ENCODE measurements at places on chromosomes 12 and 14. TPM values are rescaled to one million over a fixed set of nuclear protein-coding genes. Genes with fewer than 3 reads are reported as not detected.

DBX2 gene
- total RNA-seq: not detected

GRCh38 chr14:38992067-38992844, 110.8 kb downstream of the SEC23A start:
- no peaks in the 10 kb centered on the region for H3K36me3 ChIP-seq
- no peak overlapping the region for H3K27ac ChIP-seq
- H3K4me1 ChIP-seq: peaks cover 16% of the 10 kb centered on the region

DNA sequence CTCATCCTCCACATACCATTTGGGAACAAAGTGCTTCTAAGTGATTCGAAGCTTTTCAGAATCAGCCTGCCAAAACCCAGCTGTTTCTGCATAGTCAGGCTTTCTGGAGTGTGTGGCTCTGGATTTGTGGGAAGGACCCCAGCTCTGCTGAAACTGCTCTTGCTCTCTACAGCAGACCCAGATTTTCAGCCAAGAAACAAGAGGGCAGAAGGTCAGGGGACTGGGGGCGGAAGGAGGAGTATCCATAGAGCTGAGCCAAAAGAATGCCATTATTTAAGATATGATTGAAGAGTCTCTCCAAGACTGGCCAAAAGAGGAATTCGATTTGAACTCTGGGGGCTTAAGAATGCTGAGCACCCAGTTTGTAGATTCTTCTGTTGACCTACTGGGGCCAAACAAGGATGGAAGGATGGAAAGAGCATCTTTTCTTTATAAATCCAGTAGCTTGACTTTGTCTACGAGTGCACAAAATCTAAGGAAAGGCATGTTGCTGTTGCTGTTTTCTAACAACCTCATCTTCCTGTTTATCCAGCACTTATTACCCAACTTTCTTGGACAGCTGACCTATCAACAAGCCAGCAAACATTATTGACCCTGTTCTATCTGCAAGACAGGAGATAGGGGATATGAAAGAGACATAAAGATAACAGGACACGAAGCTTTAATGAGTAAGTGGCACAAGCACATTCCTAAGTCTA, 29.2 kb downstream of the FBLN5 start:
- no peak overlapping the region for H3K4me3 ChIP-seq
- peak overlapping the region; percentile 48 for H3K27ac ChIP-seq
- DNase-seq: no peak

C12orf50 gene
- total RNA-seq: not detected

DNA sequence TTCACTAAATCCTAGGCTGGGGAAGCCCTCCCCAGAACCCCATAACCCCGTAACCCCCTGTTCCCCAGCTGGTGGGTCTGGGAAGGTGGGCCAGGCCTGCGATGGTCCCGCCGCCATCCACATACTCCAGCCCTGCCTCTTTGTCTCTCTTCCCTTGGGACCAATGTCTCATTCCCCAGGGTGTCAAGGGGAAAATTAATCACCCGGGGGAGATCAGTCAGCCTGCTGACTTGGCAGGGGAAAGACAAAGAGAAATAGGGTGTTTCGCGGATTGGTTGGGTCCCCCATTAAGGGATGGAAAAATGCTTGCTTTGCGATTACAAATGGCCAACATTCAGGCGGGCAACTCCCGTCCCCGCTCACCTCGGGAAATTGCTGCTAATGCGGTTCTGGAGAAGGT, 60.6 kb upstream of the LHX5 start:
- no peak for DNase-seq
- H3K27ac ChIP-seq: no peak overlapping the region
- H3K36me3 ChIP-seq: no peaks in the 10 kb centered on the region
- no peaks in the 10 kb centered on the region for H3K4me1 ChIP-seq
- peaks cover 12% of the 10 kb centered on the region for H3K27me3 ChIP-seq
- H3K4me3 ChIP-seq: no peak overlapping the region

DNA sequence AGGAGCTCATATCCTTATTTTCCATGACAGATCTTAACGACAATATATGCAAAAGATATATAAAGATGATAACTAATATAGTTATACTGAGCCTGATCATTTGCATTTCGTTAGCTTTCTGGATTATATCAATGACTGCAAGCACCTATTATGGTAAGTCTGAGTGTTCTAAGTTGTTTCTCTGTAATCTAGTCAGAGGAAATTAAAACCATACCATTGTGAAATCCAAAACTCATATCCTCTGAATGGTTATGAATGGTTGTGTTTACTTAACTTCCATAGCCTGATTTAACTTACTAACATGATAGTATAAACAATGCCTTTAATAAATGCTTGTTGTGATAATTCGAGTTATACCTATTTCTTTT, 760 bp downstream of the TMEM19 start:
- H3K4me1 ChIP-seq: peaks cover 12% of the 10 kb centered on the region
- H3K27ac ChIP-seq: peak overlapping the region; percentile 88
- no peaks in the 10 kb centered on the region for H3K27me3 ChIP-seq

GRCh38 chr14:81423504-81423903, 23.4 kb upstream of the STON2 start:
- H3K27ac ChIP-seq: peak overlapping the region; percentile 10
- H3K27me3 ChIP-seq: no peaks in the 10 kb centered on the region
- DNase-seq: no peak
- H3K4me3 ChIP-seq: no peak overlapping the region

ERBB3 gene
- 96.7 TPM for total RNA-seq

GRCh38 chr12:54562750-54563356, 13.5 kb downstream of the PDE1B start:
- peaks cover 31% of the 10 kb centered on the region for H3K4me1 ChIP-seq
- no peaks in the 10 kb centered on the region for H3K36me3 ChIP-seq
- peaks cover 6% of the 10 kb centered on the region for H3K27me3 ChIP-seq
- no peak overlapping the region for H3K4me3 ChIP-seq
- DNase-seq: no peak

DNA sequence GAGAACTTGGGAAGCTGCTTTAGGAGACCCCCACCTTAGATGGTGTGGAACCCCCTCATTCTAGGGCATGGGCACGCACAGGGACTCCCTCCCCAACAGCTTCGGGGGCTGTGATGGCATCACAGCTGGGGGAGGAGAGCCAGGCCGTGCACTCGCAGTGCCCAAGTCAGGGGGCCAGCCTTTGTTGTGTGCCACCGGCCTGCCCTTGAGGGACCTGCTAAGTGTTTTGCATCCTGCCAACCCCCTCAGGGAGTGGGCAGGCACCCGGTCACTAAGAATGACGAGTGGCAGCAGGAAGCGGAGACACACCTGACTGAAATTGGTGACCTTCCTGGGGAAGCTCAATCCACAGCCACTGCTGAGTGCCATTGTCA, 334.9 kb upstream of the SFSWAP start:
- no peaks in the 10 kb centered on the region for H3K36me3 ChIP-seq
- no peak for DNase-seq
- H3K4me3 ChIP-seq: no peak overlapping the region
- H3K4me1 ChIP-seq: no peaks in the 10 kb centered on the region
- peaks cover 3% of the 10 kb centered on the region for H3K27me3 ChIP-seq
- no peak overlapping the region for H3K27ac ChIP-seq

SMARCC2 gene
- 139 TPM for total RNA-seq

DNA sequence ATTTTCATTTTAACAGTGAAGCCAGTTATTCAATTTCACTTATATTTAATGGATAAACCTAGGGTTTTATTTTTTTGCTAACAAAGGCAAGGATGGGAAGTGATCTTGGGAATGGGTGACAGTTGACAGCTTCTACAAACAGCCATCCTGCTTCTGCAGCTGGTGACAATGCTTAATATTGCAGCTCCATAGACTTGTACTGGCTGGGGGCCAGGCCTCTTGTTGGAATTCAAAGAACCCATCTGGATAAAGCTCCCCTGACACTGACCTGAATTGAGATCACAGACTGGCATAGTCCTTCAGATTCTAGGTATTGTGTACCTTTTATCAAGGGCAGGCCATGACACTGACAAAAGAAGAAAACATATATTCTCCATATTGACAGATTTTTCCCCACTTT, 664.6 kb upstream of the FOXG1 start:
- H3K4me1 ChIP-seq: no peaks in the 10 kb centered on the region
- no peak overlapping the region for H3K4me3 ChIP-seq
- no peaks in the 10 kb centered on the region for H3K27me3 ChIP-seq
- no peaks in the 10 kb centered on the region for H3K36me3 ChIP-seq

ADAMTS20 gene
- total RNA-seq: not detected

SIX1 gene
- 7.5 TPM for total RNA-seq

TIGAR gene
- 1.8 TPM for total RNA-seq

- no peak for DNase-seq
- H3K27me3 ChIP-seq: no peaks in the 10 kb centered on the region
- no peaks in the 10 kb centered on the region for H3K4me1 ChIP-seq
- H3K36me3 ChIP-seq: no peaks in the 10 kb centered on the region
- no peak overlapping the region for H3K4me3 ChIP-seq
Measured at GRCh38 chr14:42111355-42111754, 504.7 kb downstream of the LRFN5 start.

DNA sequence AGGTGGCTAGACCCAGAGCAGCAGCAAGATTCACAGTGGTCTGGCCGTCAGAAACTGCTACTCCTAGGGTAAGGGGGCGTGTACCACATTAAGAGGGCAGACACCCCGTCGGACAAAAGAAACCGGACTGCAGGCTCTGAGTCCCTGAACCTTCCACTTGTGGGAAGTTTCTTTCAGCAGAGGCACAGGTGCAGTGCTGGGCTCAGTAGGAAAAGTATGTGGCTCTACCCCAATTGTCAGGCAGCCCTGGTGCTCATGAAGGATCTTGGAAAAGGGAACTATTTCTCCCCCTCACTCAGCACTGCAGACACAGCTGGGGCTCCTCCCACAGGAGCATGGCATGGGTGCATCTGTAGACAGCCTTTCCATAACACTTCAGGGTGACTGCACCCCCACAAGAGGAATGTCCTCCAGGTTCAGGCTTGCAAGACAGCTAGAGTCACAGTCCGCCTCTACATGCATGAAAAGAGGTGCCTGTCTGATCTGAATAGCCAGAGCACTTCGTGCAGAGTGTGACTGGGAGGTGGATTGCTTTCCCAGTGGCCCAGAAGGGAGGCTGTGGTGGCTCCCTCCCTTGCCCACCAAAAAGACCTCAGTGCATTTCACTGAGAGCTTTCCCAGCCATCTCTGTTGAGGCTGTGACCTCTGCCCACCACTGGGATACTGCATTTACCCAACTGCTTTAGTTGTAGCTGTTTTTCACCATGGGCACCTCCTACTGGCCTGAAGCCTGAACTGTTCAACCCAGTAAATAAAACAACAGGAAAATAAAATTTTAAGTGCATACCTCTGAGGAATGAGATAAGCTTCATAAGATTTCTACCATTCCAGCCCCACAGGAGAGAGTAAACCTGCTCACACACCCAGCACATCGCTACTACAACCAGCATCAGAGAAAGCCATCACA, 14.2 kb downstream of the CEP128 start:
- DNase-seq: no peak
- H3K4me1 ChIP-seq: no peaks in the 10 kb centered on the region
- H3K4me3 ChIP-seq: no peak overlapping the region

GRCh38 chr14:51394384-51394783, 154.3 kb downstream of the TMX1 start:
- no peak for DNase-seq
- no peak overlapping the region for H3K4me3 ChIP-seq
- H3K4me1 ChIP-seq: peaks cover 19% of the 10 kb centered on the region
- H3K27me3 ChIP-seq: no peaks in the 10 kb centered on the region

- H3K27ac ChIP-seq: no peak overlapping the region
- DNase-seq: no peak
- H3K36me3 ChIP-seq: no peaks in the 10 kb centered on the region
- H3K27me3 ChIP-seq: no peaks in the 10 kb centered on the region
- H3K4me1 ChIP-seq: no peaks in the 10 kb centered on the region
Measured at GRCh38 chr14:58979325-58979724, 209.1 kb upstream of the DAAM1 start.

DNA sequence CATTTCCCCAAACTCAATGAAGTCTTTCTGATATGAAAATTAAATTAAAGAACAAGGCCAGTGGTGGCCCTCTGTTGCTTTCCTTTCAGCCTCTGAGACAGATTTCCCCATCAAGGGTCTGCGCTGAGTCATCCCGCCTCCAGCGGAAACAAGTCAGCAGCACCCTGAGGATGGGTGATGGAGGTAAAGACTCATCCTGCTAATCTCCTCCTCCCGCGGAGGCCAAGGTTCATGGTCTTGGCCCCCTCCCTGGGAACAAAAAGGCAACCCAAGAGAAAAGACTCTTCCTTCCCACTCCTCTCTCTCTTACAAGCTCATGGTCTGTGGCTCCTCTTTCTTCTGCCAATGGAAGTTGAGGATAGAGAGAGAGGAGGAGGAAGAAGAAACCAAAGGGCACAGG, 9.0 kb upstream of the NUMB start:
- DNase-seq: no peak
- H3K4me1 ChIP-seq: peaks cover 19% of the 10 kb centered on the region
- H3K4me3 ChIP-seq: no peak overlapping the region

DNA sequence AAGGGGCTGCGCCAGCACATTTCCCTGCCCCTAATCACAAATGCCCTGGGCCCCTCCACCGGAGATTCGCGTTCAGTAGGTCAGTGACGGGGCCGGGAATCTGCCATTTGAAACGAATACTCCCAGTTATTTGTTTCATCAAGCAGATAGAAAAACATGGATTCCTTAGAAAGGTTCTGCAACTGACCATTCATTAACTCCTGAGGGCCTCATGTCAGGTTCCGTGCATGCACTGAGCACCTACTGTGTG, 25.6 kb upstream of the UBC start:
- H3K27ac ChIP-seq: peak overlapping the region; percentile 96
- peaks cover 6% of the 10 kb centered on the region for H3K4me1 ChIP-seq
- peak overlapping the region; percentile 59 for H3K4me3 ChIP-seq
- DNase-seq: no peak
- no peaks in the 10 kb centered on the region for H3K27me3 ChIP-seq

DNA sequence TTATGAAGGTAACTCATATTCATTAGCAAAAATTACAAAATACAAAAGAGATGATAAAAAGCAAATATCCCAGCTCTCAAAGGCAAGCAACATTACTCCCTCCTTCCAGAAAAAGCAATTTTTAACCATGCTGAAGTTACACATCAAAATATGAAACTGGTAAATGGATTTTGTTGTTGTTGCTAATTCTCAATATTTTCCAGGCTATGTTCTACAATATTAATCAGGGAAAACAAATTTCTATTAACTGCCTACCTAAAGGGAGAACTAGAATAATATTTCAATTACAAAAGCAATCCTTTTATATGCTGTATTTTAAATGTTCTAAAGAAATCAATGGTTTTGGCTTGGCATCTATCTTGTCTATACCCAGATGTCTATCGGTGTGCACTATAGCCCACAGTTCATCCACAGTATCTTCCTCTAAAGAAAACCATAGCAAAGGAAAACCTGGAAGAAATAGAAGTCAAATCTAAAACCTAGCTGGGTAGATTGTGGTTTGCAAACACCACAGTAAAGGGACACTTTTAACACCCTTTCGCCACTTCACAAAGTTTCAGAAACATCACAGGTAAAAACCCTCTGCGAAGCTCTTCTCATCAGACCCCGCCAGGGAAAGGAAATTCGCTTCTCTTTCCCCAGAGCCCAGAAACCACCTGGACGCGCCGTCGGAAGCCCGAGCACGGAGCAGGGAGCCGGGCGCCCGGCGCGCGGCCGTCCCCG, 32.0 kb downstream of the TC2N start:
- no peaks in the 10 kb centered on the region for H3K27me3 ChIP-seq
- no peak for DNase-seq
- peaks cover 4% of the 10 kb centered on the region for H3K4me1 ChIP-seq
- H3K36me3 ChIP-seq: no peaks in the 10 kb centered on the region
- H3K27ac ChIP-seq: peak overlapping the region; percentile 90
- H3K4me3 ChIP-seq: peak overlapping the region; percentile 74

Measured in tibial nerve (tissue), 4 donors.